ENCODE measurements at places on chromosomes 1 and 21.
A peak's percentile ranks its signal among the peaks of the same experiment; 100 is the strongest.

DNA sequence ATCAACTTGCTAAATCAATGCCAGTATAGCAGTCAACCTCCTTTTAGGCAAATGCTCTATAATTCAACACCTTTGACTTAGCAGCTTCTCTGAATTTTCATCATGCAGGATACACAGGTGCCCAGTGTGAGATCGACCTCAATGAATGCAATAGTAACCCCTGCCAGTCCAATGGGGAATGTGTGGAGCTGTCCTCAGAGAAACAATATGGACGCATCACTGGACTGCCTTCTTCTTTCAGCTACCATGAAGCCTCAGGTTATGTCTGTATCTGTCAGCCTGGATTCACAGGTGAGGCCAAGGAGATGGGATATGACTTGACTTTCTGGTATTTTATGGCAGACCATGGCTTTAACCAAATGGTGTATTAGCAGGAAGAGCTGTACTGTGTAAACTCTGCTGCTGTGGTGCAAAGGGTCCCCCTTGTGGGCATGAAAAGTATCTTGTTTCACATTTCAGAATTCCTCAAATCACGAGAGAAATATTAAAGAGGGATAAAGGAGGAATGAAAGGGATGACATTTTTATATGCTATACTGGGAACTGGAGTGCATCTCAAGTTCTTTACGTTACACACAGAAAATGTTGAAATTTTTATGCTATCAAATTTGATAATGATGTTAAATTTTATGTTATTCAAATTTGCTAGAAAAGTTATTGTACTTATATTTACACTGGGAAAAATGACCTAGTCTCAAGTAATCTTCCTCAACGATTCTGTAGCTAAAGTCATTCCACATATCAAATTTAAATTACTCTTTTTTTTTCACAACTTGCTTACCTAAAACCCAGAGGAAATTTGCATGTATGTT is 88.9 kb downstream of the CRB1 start:
- peak; percentile 9 for DNase-seq

DNA sequence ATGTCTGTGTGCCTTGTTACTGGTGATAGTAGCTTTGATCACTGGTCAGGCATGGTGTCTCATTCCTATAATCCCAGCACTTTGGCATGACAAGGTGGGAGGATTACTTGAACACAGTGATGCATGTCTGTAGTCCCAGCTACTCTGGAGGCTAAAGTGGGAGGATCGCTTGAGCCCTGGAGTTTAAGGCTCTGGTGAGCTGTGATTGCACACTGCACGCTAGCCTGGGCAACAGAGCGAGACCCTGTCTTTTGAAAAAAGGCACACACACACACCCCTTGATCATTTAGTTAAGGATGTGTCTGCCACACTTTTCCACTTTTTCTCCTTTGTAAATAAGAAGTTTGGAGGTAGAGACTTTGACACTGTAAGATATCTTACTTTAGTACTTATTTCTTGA is 15.1 kb downstream of the MIGA1 start:
- no peak for DNase-seq

GRCh38 chr1:235090406-235091069 is 38.1 kb downstream of the TOMM20 start:
- DNase-seq = no peak

- peak; percentile 21 for DNase-seq
Observed at GRCh38 chr21:41207401-41208375, 39.7 kb downstream of the BACE2 start.

DNA sequence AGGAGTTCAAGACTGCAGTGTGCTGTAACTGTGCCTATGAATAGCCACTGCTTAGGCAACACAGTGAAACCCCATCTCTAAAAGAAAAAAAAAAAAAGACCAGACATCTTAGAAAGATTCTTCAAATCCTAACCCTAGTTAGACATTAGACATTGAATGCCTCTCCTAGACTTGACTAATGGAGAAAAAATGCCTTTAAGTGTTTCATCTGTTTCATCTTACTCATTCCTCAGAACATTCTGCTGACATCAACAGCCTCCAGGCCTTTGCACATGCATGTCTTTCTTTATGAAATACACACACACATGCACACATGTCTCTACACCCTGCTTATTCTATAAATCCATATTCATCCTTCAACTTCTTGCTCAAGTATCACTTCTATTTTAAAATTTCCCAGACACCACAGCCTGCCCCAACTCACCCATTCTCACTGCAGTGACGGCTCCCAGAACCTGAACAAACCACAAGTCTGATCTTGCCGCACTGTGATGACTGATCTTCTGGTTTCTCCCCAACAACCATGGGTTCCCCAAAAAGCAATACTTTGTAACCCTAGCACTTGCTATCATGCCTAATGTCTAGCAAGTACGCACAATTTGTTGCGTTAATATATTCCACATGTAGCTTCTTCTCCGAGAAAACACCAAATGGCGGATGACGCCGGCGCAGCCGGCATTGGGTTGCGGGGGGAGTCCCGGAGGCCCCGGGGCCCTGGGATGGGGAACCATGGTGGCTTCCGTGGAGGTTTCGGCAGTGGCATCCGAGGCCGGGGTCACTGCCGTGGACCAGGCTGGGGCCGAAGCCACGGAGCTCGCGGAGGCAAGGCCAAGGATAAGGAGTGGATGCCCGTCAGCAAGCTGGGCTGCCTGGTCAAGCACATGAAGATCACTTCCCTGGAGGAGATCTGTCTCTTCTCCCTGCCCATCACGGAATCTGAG is 37.4 kb downstream of the LRRC52 start:
- no peak for DNase-seq

- no peak for DNase-seq
Observed at GRCh38 chr1:17118706-17119075, 560 bp downstream of the PADI2 start.
